Stimulated activated CD4-positive, alpha-beta T cell treated with anti-CD3 and anti-CD28 coated beads, TNF-alpha, amount 100 ng/mL, for 24 hours (primary cell): ENCODE measurements at places on chromosomes 16 and 17.

DNA sequence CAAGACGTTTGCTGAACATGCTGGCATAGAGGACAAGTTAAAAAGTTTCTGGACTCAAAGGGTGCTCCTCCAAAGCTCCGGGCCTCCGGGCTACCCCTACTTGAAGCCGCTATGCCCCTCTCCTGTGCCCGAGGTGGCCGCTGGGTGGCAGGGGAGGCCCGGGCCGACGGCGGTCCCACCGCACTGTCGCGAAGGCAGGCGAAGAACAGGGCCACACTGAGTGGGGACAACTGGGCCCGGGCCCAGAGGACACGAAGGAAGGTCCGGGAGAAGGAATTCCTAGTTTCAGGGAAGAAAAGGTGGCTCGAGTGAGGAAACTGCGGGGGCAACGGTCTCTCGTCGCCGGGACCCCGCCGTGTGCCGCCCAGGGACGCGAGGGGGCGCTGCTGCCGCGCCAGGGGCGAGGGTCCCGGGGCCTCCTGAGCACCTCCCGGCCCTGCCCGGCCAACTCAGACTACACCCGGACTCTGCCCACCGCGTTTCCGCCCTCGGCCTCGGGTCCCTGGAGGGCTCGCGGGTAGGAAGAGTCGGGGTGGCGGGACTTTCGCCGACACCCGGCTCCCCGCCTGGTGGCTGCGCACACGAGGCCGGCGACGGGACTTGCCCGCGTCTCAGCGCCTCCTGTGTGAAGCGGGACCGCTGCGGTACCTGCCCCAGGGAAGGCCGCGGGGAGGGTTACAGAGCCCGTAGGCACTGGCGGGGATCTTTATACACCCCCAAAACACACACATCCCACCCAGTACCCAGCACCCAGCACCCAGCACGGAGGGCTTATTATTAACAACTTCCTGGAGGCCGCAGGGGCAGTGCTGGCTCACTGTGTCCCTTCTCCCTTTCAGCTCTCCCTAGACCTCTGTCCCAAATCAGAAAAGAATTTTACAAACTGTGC, 772 bp upstream of the CHCT1 start:
- DNase-seq = peak; percentile 74

- no peak for DNase-seq
These were observed 350.1 kb upstream of the TNRC6C start for GRCh38 chr17:77608431-77608830.

DNA sequence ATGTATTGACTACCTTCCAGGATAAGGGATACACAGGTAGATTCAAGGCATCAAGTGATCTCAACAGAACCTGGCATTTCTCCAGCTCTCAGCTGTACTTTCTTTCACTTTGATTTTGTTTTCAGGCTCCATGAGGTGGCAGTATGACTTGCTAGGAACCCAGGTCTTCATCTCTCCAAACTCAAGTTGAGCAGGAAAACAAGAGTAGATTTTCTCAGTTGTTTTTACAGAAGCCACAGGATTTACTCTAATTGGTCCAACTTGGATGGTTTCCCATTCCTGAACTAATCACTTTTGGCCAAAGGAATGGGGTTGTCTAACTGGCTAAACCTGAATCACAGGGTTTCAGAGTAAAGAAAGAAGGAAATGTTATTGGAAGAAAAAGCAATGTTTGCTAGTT, 146.6 kb downstream of the TRIM37 start:
- no peak for DNase-seq

DNA sequence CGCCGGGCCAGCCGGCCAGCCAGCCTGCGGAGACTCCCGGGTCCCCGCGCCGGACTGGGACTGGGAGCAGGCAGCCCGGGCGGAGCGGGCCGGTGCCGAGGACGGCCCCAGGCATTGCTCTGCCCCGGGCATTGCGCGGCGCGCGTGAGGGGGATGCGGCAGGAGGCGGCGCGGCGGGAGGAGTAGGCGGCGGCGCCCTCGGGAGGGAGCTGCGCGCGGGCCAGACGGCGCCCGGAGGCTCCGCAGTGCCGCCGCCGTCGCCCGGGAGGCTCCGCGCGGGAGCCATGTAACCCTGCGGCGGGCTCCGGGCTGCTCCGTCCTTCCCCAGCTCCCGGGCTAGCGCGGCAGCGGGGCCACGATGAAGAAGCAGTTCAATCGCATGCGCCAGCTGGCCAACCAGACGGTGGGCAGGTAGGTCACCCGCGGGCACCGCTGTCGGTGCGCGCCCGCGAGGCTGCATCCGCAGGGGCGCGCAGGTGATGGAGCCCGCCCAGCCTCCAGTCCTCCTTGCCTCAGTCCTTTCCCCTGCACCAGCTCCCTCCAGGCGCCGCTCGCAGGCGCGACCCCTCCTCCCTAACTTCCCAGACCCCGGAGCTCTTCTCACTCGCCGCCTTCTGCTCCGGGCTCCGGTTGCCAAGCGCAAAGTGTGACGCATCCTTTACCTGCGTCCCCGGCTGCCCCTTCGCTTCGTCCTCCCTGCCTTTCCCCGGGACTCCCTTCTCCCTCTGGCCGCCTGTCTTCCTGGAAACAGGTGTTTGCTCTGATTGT, at the start of gene ARHGAP44:
TSS of gene ARHGAP44 (plus strand) at position 18 of the 768 bp plus-strand sequence. CDS start at position 359, 341 bp downstream.
- DNase-seq = no peak

GRCh38 chr16:89187032-89187769, 13.1 kb downstream of the SLC22A31 start:
- DNase-seq = no peak

DNA sequence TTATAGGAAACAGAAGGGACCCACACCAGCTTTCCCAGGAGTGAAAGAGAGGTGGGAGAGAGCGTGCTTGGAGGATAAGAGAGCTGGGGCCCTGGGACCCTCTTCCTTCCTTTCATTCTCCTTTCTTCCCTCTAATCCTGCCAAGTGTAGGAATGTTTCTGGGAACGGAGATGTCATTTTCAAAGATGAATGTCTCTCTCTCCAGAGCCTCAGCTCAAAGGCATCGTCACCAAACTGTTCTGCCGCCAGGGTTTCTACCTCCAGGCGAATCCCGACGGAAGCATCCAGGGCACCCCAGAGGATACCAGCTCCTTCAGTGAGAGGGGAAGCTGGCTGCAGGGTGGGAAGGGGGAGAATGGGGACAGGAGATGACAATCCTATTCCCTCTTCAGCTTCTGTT, 2.0 kb downstream of the FGF11 start:
- DNase-seq = no peak

DNA sequence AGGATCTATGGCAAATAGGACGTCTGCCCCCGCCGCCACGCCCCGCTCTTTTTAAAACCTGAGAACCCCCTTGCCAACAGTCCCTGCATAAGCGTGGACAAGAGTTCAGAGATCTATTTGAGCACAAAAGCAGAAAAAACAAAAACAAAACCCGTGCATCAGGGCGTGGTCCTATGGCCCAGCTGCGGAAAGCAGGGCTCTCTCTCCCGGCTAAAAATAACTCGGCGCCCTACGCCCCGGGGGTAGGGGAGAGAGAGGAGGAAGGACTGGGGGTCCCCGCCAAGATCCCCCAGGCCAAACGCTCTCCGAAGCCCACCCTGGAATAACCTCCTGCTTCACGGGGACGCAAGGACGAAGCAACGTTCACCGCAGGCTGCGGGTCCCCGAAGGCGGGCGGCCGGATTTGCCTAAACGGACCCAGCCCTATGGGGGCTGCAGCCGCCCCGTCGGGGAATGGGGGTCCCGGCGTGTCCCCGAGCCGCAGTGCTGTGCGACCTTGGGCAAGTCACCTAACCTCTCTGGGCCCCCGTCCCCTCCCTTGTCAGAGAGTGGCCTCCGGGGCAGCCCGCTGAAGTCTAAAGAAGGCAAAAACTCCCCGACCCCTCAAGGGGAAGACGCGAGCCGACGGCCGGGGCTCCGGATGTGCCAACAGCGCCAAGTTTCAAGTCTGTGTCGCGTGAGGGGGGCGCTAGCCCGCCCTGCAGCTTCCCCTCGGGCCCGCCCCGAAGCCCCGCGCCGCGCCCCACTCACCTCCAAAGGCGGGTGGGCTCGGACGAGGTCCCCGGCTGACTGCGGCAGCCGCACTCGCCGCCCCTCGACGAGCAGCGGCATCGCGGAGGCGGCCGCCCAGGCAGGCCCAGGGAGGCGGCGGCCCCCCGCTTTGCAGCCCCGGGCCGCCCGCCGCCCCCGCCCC, 477 bp downstream of the NTAN1 start:
- DNase-seq = peak; percentile 63

DNA sequence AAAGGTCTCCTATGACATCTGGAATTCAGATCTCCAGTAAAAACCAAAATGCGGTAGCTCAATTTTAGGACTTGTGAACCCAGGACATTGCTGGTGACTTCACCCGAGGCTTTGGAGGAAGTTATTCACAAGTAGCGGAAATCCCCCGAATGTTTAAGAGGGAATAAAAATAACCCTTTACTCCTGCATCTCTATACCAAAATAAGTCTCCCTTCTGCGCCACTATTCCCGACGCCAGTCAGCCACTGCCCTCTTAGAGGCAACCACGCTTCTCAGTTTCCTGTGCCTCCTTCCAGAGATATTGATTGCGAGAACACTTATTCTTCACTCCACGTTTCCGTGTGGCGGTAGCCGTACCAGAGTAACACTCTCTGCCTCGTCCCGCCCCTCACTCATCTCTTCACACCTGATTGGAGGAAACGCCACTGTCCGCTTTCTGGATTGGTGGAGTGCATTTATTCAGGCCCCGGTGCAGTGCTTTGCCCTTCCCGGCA, 27.4 kb downstream of the EMP2 start:
- DNase-seq = peak; percentile 37

DNA sequence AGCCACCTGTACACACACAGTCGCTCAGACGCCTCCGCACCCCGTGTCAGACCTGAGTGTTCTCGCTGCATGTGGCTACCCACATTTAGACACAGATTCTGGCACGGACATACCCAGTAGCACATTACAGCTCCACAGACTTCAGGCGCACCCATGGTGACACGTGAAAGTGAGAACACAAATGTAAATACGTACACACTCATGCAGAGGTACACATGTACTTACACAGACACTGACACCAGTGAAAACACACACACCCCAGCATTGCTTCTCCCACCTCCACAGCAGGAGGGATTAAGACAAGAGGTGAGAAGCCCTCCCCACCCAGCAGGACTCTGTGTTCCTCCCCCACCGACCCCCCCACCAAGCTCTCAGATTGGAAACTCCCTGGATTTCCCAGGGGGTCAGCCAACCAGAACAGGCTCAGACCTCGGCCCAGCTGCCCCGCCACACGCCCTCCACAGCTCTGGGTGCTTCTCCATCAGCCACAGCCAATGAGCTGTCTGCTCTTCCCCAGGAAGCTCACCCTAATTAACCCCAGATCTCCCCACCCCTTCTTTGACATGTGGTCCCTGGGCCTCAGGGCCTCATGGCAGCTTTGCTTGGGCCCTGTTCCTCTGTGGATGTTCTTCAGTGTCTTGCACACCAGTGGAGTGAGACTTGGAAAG, 5.3 kb upstream of the FOXN1 start:
- no peak for DNase-seq

DNA sequence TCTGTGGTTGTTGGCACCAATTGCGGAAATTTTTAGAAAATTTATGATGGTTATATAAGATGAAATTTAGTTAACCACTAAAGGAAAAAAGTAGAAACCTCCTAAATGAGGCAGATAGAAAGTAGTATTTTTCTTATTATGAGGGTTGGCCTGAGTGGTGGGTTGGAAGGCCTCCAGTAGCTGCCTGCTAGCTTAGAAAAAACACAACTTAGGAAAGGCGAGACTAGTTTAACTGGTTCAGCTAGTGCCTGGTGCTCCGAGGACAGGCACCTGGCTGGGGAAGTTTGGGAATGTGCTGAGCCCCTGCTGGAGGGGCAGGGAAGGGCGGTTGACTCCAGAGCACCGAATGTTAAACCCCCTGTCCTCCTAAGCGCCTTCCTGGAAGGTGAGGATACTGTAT, 19.9 kb downstream of the LDHD start:
- no peak for DNase-seq

GRCh38 chr16:23931199-23931598, 95.4 kb downstream of the PRKCB start:
- no peak for DNase-seq

GRCh38 chr16:74667255-74667700, 601 bp upstream of the RFWD3 start:
- no peak for DNase-seq

- DNase-seq = no peak
These were observed 23.7 kb downstream of the IST1 start for GRCh38 chr16:71919035-71919434.

GRCh38 chr17:70161519-70161918, 7.8 kb upstream of the KCNJ2 start:
- DNase-seq = no peak

GRCh38 chr17:61040666-61041065, 359.0 kb upstream of the TBX2 start:
- DNase-seq = no peak

- no peak for DNase-seq
These were observed 63.9 kb upstream of the CNEP1R1 start for GRCh38 chr16:49961089-49961488.

GRCh38 chr16:2143878-2144485, 4.4 kb upstream of the RAB26 start:
- DNase-seq = no peak

DNA sequence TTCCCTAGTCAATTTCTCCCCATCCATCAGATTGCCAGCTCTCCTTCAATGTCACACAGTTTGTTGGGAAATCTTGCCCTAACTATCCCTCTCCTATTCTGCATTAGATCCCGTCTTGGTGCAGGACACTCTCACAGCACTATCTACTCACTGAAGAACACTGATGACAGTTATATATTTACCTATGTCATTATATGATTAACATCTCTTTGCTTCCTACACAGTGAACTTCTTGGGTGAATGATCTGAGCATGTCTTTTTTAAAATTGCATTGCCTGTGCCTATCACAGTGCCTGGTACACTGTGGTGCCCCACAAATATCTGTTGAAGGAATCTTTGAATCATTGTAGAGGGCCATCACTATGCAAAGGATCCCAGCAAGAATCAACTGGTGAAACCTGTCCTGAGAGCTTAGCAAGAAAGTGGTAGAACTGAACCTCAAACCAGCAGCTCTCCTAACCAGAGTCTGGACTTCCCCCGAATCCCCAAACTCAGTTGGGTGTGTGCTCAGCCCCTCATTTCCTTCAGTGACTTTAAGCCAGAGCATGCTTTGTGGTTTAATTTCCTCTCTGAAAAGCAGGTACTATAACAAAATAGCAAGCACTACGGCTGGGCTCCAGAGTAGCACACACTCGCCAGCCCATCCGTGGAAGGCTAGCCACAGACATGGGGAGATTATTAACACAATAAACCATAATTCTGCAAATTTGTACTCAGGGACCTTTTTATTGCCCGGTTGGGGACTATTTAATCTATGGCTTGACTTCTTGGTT, 680.7 kb upstream of the SALL1 start:
- no peak for DNase-seq

DNA sequence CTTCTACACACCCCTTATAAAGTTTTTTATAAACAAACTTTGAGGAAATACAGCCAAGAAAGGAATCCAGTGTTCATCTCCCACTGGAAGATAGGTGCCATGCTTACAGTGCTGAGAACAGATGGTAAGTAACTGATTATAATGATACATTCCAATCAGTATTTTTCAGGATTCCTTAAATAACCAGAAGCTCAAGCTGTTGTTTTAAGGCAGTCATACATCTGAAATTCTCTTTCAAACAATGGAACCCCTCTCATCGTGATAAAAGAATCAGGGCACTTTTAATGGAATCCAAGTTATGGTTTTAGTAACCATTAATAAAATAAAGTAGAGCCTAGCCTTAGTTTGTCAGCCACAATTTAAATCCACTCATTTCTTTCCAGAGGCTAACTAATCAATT, 56.1 kb upstream of the STAC2 start:
- no peak for DNase-seq
